COLO829 (cell line): ENCODE measurements at places on chromosomes 12 and 14.

- no peak for DNase-seq
Measured at GRCh38 chr12:114562654-114563053, 121.3 kb downstream of the TBX3 start.

DNA sequence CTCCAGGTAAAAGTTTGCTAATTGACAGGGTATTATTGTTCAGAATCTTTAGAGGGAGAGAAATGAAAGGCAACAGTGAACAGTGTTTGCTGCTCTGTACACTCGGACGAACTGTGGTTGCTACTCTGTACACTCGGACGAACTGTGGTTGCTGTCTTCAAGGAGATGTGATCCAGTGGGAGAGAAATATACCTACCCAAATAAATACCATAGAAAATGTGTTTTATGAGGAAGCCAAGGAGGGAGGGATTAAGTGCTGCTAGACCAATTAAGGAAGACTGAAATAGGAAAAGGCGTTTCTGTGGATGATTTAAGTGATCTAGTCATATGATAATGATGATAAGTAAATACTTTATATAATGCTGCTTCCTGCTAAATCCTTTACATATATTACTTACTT, 2.7 kb downstream of the STK38L start:
- no peak for DNase-seq

GRCh38 chr12:78787576-78787975, 77.0 kb upstream of the SYT1 start:
- no peak for DNase-seq

DNA sequence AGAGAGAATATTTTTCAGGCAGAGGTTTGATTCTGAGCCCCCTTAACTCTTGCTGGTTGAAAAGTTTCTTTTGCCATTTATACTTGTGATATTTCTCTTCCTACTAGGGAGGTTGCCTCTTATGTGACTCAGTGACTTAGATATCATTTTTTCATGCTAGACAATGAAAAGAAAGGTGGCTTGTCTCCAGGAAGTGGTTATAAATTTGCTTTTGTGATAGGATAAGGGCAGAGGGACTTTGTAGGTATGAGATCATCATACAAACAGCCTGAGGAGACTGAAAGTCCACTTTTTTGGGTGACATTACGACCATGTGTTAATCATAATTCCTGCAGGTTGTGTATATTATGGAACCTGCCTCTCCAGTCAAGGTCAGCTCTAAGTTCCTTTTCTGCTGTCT, 35.8 kb downstream of the ACSM4 start:
- no peak for DNase-seq

GRCh38 chr14:69860221-69860620, 19.0 kb upstream of the SMOC1 start:
- no peak for DNase-seq
